ENCODE measurements at places on chromosomes 11 and 22.

DNA sequence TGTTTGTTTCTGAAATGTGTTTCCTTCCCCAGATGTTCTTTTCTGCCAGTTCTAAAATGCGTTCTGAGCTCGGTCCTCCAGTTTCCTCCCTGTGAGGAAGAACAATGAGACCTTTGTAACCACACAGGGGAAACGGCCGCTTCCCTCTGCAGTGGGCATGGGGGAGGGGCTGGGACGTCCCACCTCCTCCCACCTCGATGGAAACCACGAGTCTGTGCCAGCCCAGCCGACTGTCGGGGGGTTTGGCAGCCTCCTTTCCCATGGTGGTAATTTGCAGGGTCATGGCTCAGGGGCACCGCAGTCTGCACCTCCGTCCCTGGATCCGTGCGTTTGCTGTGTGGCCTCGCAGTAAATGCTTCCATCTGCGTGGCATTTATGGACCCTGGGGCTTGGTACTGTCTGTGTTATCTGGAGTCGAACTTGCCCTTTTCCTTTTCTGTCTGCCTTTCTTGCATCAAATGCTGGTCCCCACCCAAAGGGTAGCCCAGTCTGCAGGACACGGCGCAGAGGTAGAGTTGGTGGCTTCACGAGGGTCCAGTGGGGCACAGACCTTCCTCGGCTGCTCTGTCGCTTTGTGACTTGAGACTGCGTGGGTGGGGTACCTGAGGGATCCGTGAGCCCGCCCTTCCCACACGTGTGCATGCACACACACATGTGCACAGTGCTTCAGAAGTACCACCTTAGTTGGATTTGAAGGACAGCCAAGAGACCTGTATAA, 16.1 kb downstream of the LRP5 start:
- no peak for DNase-seq

GRCh38 chr11:68584097-68584496, 100.2 kb upstream of the GAL start:
- DNase-seq, result peak; percentile 54

DNA sequence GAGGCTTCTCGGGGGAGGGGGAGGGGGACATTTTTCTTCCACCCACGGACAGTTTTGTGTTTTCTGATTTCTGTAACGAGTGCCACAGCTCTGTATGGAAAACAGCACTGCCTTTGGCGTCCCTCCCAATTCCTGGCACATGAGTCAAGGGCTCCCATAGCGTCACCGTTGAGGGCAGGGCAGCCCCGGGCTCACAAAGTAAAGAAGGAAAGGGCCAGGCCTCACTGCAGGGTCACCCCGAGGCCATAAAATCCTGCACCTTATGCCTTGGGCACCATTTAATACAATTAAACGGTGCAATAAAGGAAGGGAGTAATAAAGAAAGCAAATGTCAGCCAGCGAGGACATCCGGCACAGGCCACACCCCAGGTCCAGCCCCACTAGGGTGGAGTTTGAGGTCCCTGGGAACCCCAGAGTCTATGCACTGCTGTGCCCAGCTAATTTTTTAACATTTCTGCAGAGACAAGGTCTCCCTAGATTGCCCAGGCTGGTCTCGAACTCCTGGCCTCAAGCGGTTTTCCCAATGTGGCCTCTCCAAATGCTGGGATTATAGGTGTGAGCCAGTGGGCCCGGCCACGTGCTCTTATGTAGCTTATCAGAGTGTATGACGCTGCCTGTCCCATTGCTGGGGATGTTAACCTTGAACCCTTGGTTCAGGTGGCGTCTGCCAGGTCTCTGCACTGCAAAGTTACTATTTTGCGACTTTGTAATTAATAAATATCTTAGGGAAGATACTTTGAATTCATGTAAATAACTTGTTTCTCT, 13.6 kb upstream of the MUC2 start:
- DNase-seq, result no peak

DNA sequence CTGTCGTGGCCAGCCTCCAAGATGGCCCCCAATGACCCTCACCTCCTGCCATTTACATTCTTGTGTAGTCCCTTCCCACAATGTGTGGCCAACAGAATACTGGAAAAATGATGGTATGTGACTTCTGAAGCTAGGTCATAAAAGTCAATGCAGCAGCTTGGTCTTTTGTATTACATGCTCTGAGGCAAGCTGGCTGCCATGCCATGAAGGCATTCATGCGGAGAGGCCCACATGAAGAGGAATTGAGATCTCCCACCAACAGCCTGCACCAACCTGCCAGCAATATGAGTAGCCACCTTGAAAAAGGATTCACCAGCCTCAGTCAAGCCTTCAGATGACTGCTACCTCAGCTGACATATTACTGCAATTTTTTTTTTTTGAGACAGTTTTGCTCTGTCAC, 4.6 kb downstream of the MRTFA start:
- no peak for DNase-seq

GRCh38 chr22:23116506-23117263, 25.1 kb downstream of the RSPH14 start:
- no peak for DNase-seq

GRCh38 chr22:27557286-27558008, 244.1 kb downstream of the MN1 start:
- DNase-seq, result no peak

DNA sequence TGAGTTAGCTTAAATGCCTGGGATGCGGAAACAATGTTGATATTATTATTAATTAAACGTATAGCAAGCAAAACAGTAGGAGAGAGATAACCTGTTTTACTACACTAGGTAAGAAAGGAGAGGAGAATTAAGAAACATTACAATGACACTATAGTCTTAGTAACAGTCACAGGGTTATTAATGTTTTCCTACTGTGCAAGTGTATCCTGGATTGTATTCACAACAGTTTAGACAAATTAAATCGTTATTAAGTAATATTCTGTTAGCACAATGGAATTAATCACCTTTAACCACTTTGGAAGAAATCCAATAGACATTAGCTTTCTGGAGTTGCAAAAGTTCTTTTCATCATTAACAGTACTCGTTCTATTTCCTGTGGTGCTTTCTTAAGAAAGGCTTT, 3.4 kb downstream of the FAM181B start:
- DNase-seq, result no peak

GRCh38 chr11:88448131-88448670, 110.7 kb upstream of the CTSC start:
- DNase-seq, result no peak

GRCh38 chr22:41966607-41967240, 2.5 kb upstream of the SEPTIN3 start:
- no peak for DNase-seq

- DNase-seq, result no peak
Measured at GRCh38 chr22:25420925-25421904, 143.3 kb upstream of the GRK3 start.

- no peak for DNase-seq
Measured at GRCh38 chr11:80841675-80842074, 1400.8 kb upstream of the TENM4 start.

DNA sequence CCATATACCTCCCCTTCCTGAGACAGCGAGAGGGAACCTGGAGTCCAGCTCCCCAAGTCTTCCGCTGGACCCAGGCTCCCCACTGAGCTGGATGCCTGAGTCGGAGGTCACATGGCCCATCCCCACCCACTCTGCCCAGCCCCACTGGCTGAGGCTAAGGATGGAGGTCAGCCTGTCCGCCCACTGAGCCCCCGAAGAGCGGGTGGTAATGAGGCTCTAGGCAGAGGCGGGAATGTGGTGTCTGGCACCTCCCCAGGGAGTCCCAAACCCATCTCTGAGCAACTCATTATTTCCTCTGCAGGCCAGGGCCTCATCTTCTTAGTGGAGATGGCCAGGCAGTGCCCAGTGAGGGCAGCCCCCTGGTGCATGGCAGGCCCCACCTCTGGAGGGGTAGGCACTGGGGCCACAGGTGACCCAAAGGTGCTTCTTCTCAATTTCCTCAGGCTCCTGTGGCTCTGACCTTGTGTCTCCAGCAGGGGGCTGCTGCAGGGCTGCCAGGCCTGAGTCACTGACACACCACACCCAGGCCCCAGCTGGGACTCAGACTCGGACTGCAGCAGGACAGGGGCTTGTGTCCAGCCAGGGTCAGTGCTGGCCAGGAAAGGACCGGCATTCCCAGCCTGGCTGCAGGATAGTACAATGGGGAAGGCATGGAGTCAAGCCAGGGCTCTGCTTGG, 10.2 kb upstream of the PDE2A start:
- DNase-seq, result peak; percentile 24

- DNase-seq, result no peak
Measured at GRCh38 chr11:68753300-68753699, 2.0 kb upstream of the TESMIN start.

GRCh38 chr22:17370766-17371432, 1.6 kb downstream of the CECR2 start:
- no peak for DNase-seq

GRCh38 chr11:130689222-130689908, 226.9 kb downstream of the SNX19 start:
- no peak for DNase-seq

GRCh38 chr11:72921028-72921716, 107.0 kb downstream of the ATG16L2 start:
- DNase-seq, result no peak

GRCh38 chr22:44548981-44549380, 50.9 kb upstream of the RTL6 start:
- no peak for DNase-seq

- DNase-seq, result no peak
Measured at GRCh38 chr11:128474036-128474874, 113.1 kb downstream of the ETS1 start.

DNA sequence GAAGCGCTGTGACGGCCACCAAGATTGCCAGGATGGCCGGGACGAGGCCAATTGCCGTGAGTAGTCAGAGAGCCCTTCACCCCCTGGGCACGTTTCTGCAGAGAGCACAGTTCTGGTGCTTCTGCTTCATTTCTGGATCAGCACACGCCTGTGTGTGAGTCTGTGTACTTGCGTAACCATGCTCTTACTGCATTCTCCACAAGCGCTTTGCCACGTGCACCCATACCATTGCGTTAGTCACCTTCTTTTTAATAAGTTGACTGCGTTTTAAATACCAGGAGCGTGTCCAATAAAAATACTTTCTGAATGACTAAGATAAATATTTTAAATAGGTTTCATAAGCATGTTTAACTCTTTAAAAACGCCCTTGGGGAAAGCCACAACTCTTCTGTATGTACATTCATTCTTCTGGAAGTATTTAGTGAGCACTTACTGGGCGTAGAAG, 143.0 kb upstream of the SORL1-AS1 start:
- no peak for DNase-seq

Data from stimulated activated CD4-positive, alpha-beta T cell treated with anti-CD3 and anti-CD28 coated beads, Interleukin-12 subunit alpha, Interleukin-12 subunit beta, amount 100 ng/mL, for 4 hours (primary cell).